GDM1 (cell line): ENCODE measurements at places on chromosomes 16 and 17.

DNA sequence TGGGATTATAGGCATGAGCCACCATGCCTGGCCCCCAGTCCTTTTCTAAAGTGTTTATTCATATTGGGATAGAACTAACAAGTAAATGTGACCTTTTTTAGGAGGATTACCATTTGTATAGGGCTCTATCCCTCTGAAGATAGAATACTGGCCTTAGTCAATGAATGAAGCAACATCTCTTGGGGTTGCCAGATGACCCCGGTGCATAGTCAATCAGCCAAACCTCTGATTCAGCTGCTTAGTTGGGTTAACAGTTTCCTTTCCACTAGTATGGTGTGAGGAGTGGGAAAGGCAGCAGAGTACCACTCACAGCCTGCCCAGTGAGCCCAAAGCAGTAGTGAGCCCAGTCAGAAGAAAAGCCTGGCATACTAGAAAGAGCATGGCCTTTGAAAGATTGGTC lies 94.6 kb upstream of the TBX2 start:
- no peak for DNase-seq

- DNase-seq, result no peak
Observed at GRCh38 chr16:88499292-88499691, 46.2 kb downstream of the ZFPM1 start.

DNA sequence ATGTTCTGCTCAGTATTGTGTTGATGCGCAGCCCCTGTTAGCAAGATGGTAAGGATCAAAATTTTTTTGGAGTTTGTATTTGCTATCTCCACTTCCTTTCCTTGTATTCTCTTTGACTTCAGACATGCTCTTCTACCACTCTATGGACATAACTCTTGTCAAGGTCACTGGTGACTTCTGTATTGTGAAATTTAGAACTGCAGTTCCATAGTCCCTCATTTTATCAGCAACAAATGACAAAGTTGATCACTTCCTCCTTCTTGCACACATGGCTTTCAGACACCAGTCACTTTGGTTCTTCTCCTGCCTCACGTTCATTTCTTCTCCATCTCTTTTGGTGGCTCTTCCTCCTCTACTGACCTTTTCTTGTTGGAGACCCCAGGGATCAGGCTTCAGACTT lies 21.1 kb downstream of the COX11 start:
- DNase-seq, result no peak

DNA sequence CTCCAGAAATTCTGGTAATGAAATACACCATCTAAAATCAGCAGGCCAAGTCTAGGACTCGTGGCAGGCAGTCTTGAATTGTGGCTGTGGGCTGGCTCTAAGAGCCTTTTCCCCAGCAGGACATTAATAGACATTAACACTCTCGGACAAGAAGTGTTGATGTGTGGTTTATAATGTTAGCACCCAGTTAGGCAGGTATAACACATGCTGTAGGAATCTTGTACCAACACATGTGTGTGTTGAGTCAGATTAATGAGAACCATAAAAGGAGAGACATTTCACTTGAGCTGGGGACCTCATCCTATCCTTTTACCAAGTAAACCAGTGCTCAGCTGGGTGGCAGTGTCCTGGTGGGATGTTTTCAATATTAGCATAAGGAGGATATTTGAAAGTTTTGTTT lies 264.5 kb downstream of the FTO start:
- no peak for DNase-seq

- no peak for DNase-seq
Observed at GRCh38 chr17:21010705-21011596, 31.9 kb downstream of the USP22 start.

GRCh38 chr17:9700754-9701476 lies 55.6 kb downstream of the USP43 start:
- no peak for DNase-seq

DNA sequence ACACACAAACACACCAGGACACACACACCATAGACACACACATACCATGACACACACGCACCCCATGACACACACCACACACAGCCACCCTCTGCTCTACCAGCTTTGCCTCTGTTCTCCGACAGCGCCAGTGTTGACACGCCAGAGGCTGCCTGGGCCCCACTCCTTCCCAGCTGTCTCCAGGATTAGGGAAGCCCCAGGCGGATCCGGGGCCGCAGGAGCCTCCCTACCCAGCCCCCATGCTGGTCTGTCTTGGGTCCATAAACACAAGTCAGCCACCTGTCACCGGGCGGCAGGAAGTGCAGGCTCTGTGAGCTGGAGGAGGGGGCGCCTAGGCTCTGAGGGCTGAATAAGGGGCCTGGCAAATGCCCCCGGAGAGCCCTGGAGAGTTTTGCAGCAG lies 10.5 kb downstream of the TBC1D16 start:
- no peak for DNase-seq

- DNase-seq, result no peak
Observed at GRCh38 chr17:27605409-27605808, 25.6 kb upstream of the LGALS9 start.

DNA sequence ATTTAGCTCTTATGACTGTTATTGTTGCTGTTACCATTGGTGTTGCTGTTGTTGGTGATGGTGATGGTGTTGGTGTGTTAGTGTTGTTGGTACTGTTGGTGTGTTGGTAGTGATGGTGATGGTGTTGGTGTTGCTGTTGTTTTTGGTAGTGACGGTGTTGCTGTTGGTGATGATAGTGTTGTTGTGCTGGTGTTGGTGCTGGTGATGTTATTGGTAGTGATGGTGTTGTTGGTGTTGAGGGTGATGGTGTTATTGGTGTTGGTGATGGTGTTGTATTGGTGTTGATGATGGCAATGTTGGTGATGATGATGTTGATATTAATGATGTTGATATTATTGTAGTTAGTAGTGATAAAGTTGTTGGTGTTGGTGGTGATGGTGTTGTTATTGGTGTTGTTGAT lies 285.7 kb upstream of the FOXF1 start:
- DNase-seq, result no peak

DNA sequence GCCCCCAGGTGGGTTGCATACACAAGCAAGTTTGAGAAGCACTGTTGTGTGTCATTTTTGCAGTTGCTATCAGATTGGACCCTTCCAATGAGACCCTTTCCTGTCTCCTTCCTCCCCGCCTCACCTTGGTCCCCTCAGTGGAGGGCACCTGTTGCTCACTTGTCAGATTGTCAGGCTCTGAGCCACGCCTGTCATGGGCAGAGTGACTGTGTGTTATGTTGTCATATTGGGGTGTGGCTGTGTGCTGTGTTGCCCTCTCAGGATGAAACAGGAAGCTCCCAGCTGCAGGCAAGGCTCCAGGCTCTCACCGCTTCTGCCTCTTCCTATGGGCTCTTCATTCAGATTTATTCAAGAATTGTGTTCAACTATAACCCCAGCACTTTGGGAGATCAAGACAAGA lies 302.9 kb downstream of the CPPED1 start:
- no peak for DNase-seq

DNA sequence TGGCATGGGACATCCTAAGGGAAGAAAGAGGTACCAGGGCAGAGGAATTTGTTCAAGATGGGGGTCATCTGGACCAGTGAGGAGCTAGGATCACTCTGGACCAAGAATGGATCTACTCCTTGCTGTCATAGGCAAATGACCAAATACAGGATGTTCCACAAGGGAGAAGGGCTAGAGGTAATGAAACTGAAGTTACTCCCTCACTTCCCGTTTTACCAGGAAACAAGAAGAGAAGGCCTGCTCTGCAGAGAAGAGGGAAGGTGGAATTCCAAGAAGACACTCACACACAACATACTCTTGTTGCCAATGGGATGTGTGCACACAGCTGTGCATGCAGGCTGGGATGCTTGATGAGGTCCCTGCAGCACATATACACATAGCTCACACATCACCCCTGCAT lies 38.6 kb downstream of the NEUROD2 start:
- DNase-seq, result no peak

DNA sequence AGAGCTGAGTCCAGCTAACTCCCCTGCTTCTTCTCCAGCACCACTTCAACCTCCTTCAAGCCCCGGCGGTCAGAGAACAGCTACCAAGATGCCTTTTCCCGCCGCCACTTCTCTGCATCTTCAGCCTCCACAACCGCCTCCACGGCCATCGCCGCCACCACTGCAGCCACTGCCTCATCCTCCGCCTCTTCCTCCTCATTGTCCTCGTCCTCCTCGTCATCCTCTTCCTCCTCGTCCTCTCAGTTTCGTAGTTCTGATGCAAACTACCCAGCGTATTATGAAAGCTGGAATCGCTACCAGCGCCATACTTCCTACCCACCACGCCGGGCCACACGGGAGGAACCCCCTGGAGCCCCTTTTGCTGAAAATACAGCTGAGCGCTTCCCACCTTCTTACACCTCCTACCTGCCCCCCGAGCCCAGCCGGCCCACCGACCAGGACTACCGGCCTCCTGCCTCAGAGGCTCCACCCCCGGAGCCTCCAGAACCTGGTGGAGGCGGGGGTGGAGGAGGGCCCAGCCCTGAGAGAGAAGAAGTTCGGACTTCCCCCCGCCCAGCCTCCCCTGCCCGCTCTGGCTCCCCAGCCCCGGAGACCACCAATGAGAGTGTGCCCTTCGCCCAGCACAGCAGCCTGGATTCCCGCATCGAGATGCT lies 7.1 kb downstream of the SETD1A start:
- no peak for DNase-seq

DNA sequence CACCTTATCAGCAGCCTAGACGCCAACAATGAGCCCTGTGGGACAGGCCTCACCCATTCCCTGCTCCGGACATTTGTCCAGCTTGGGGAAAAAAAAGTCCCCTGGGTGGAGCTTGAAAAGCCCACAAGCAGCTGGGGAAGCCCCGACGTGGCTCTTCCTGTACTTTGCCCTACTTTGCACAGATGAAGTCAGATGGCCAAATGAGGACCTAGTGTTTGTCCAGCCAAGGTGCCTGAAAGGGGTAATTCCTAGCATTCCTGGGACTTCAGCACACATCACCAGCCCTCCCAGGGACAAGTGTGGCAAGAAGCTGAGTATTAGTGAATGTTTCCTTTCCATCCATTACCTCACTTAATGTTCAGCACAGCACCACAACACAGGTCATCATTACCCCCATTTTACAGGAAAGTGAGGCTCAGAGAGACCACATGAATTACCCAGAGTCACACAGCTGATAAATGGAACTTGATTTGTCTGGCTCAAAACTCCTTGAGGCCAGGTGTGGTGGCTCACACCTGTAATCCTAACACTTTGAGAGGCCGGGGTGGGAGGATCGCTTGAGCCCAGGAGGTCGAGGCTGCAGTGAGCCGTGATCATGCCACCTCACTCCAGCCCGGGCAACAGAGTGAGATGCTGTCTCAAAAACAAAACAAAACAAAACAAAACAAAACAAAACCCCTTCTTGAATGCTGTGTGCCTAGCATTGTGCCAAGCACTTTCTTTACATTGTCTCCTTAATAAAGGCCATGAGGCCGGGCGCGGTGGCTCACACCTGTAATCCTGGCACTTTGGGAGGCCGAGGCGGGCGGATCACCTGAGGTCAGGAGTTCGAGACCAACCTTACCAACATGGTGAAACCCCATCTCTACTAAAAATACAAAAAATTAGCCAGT lies 19.9 kb upstream of the PLLP start:
- no peak for DNase-seq

- no peak for DNase-seq
Observed at GRCh38 chr17:1100382-1100781, 79.4 kb downstream of the ABR start.

GRCh38 chr16:66263973-66264310 lies 102.5 kb upstream of the CDH5 start:
- DNase-seq, result no peak

- DNase-seq, result no peak
Observed at GRCh38 chr16:23670137-23670776, 8.4 kb upstream of the PLK1 start.

DNA sequence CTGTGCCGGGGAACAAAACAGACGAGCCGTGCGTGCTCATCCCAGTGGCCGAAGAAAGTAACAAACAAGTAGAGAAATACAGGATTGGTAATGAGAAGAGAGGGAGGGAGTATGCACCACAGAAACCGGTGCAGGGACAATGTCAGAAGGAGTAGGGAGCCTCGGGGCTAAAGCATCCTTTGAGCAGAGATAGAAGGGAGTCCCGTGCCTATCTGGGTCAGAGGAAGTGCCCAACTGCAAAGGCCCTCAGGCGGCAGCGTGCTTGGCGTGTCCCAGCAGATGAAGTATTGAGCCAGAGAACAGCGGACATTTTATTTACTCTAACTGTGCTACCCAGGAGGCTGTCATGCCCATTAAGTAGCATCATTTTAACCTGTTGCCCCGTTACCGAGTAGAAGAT lies 114.9 kb upstream of the CACNG5 start:
- no peak for DNase-seq

DNA sequence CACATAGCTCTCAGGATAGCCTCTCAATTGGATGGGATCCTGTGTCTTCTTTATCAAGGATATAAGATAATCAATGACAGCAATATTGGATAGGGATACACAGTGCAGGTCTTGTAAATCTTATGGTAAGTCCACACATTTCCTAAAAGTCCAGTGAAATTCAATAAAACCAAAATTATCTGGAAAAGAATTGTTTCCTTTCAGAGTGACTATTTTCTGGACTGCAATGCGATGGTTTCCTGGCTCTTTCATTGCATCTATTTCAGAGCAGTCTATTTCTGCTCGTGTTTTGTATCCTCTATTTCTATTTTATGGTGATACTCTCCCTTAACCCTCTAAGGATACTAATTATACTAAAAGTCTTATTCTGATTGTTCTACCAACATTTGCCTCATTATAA lies 24.3 kb upstream of the MON1B start:
- DNase-seq, result no peak

DNA sequence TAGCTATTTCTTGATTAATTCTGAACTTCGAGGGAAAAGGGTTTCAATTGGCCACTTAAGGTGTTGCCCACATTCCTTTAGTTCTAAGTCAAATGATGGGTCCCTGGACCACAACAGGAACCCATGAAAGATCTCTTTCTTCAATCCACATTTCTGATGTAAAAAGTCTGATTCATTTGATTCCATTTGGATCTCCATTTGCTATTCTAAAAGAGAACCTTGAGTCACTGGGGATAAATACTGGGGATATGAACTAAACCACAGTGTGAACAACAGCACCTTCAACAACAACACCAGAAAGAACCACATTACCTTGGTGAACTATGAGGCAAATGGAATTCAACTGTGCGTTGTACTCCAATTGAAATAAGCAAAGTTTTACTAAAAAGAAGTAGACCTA lies 108.9 kb upstream of the IRX5 start:
- no peak for DNase-seq

- no peak for DNase-seq
Observed at GRCh38 chr16:21590287-21590686, 9.1 kb upstream of the METTL9 start.

- DNase-seq, result no peak
Observed at GRCh38 chr17:59357929-59358328, 26.5 kb downstream of the YPEL2 start.

GRCh38 chr16:68309799-68310198 lies 947 bp downstream of the SLC7A6OS start:
- DNase-seq, result no peak

- no peak for DNase-seq
Observed at GRCh38 chr17:78976907-78977680, 2.6 kb downstream of the LGALS3BP start.
